ENCODE measurements at places on chromosomes 2 and 18.

DNA sequence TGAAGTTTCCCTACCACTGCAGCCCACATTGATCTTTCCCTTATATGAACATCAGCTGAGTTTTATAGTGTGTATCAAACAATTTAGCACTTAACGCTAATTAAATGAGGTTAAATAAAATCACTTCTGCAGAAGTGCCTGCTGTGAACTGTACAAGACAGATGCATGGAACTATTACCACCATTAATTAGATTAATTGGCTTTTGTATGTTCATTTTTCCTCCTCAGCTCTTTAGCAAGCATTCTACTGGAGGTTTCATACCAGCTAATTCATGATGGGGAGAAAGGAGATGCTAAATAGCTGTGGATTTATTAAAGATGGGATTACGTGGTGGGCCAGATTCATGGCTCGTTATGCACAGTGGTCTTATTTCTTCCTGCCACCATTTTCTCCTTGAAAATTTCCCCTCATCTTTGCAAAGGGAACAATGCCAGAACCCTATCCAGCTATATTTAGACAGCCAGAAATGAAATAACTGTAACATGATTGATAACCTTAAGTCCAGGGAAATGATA is 96.7 kb downstream of the CNTNAP5 start:
- DNase-seq, result no peak

GRCh38 chr2:25285265-25286024 is 56.3 kb downstream of the DNMT3A start:
- no peak for DNase-seq

- DNase-seq, result no peak
These were observed 593.2 kb downstream of the ZEB2 start for GRCh38 chr2:143926736-143927135.

DNA sequence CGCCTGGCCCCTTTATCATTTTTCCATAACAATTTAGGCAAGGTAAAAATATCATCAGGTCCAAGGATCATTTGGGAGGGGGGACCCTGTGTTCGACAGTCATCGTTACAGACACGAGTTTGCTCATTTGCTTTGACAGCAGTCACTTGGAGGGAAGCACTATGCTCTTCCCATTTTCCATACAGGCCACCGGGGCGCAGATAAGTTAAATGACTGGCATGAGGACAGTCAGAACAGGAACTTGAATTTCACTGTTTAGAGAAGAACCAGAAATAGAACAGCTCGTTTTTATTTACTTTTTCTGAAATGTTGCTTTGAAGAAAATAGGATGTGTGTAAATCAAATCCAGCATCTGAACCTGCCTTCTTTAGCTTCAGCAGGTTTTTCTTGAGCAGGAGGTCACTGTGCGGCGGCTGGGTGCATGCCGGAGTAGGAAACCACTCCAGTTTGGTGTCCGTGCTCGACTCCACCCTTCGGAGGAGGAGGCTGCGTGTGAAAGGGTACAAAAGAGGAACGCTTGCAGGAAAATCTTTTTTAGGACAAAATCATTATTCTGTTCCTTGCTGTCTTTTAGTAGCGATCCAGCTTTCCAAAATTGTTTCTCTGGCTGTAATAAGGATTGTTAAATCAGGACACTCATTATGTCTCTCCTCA is 15.2 kb downstream of the NPAS2 start:
- DNase-seq, result no peak

- DNase-seq, result no peak
These were observed 586.7 kb downstream of the TDRD15 start for GRCh38 chr2:21710496-21710895.

DNA sequence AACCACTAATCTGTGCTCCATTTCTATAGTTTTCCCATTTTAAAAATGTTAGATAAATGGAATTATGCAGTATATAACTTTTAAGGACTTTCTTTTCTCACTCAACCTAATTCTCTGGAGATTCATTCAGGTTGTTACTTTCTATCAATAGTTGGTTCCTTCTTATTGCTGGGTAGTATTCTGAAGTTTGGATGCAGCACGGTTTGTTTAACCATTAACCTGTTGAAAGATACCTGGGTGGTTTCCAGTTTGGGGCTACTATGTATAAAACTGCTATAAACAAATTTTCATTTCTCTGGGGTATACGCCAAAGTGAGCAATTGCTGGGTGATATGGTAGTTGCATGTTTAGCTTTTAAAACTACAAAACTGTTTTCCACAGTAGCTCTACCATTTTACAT is 39.1 kb upstream of the MAPRE2 start:
- no peak for DNase-seq

DNA sequence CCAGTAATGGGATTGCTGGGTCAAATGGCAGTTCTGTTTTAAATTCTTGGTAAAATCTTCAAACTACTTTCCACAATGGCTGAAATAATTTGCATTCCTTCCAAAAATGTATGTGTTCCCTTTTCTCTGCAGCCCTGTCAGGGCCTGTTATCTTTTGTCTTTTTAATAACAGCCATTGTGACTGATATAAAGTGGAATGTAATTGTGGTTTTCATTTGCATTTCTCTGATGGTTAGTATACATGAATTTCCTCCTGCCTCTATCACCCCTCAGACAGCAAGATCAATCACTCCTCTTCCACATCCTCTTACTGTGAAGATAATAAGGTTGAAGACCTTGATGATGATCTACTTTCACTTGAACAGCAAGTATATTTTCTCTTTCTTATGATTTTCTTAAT is 304.8 kb upstream of the FSIP2 start:
- no peak for DNase-seq

- DNase-seq, result no peak
These were observed 13.4 kb upstream of the NMI start for GRCh38 chr2:151302879-151303278.

- DNase-seq, result no peak
These were observed 254.8 kb downstream of the TGIF1 start for GRCh38 chr18:3704556-3705344.

DNA sequence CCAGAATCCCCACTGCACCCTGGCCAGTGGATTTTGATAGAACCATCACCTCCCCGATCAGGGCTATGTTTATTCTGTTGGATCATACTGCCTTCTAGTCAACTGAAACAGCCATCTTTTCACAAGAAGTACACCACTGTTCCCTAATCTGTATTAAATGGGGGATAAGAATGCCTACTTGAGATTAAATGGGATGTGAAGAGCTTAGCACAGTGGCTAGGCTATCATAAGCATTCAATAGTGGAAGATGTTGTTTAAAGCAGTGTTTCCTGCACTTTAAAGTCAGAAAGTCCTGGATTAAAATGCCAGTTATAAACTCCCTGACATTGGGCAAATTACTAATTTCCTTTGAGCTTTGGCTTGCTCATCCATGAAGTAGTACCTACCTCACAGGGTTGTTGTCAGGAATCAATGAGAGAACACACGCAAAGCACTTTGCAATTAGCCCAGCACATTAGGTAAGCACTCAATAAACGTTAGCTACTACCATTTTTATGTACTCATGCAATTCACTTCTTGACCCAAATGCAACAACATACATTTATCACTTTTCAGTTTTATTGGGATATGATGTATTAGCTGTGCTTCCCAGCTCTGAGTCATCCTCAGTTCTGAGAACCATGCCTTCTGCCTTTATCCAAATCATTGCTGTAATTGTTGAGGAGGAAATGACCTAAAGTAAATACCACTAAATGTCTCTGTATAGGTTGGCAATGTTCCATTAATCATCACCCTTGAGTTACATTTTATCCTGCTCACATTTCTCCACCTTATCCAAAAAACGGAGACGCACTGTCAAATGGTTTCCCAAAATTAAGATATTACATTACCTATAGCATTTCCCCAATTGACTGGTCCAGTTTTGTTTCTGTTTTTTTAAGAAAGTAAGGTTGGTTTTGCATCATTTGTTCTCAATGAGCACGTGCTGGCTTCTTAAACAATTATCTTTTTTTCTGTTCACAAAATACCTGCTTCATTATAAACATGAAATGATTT is 2.1 kb downstream of the TMEM247 start:
- peak; percentile 42 for DNase-seq
